ENCODE measurements at places on chromosomes 13 and 19.

DNA sequence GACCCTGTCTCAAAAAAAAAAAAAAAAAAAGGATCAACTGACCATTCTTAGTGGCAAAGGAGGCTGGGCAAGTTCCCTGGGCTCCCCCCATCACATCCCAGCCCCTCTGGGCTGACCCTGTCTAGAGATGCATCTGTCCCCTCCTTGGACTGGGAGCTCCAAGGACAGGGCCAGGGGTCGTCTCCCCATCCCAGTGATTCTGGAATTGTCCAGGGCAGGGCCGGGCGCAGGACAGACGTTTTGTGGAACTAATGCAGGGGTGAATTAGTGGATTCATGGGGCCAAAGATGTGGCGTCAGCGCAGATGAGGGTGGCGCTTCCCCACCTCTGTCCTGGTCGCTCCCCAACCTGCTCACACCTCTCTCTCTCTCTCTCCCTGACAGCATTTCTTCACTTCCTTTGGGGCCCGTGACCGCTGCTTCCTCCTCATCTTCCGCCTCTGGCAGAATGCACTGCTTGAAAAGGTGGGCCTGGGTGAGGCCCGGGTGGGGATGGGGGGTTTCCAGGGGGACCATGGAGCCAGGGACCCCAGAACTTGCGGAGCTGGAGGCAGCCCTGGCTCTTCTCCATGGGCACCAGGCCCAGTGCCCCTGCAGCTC, 11.1 kb downstream of the GRAMD1A start:
- H3K27ac ChIP-seq = peak overlapping the region; percentile 0
- peaks cover 24% of the 10 kb centered on the region for H3K4me1 ChIP-seq
- peaks cover 4% of the 10 kb centered on the region for H3K36me3 ChIP-seq
- no peak for DNase-seq

- no peaks in the 10 kb centered on the region for H3K27me3 ChIP-seq
- no peak for DNase-seq
- no peaks in the 10 kb centered on the region for H3K36me3 ChIP-seq
- peaks cover 3% of the 10 kb centered on the region for H3K4me1 ChIP-seq
Observed at GRCh38 chr13:40484101-40484800, 182.2 kb downstream of the FOXO1 start.

- no peak overlapping the region for H3K27ac ChIP-seq
- H3K4me1 ChIP-seq = no peaks in the 10 kb centered on the region
- no peak for DNase-seq
- H3K4me3 ChIP-seq = no peak overlapping the region
- H3K27me3 ChIP-seq = no peaks in the 10 kb centered on the region
Observed at GRCh38 chr19:50537769-50538230, 24.1 kb upstream of the ASPDH start.

DNA sequence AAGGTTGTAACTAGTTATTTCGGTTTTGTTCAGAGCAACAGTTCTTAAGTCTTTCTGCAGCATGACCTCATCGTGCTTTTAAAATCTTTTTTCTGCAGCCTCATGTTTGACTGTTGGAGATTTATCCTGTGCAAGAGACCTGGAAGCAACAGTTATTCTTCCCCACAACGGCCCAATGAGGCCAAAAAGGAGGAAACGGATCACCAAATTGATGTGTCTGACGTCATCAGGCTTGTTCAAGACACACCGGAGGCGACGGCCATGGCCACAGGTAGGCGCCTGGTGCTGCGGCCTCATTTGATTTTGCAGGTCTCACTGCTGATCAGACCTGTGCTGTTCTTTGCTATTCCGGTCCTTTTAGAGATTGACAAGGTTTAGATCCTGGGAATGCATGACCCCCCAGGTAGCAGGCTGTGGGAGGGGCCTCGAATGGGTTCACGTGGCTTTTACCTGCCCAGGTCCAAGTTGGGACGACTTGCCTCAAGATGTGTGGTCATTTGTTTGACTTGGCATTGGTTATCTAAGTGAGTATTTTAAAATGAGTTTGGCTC, 66.8 kb upstream of the MCF2L start:
- no peaks in the 10 kb centered on the region for H3K36me3 ChIP-seq
- H3K4me3 ChIP-seq = no peak overlapping the region
- no peak for DNase-seq

Measured in esophagus squamous epithelium (tissue), 5 donors.